T-helper 22 cell (primary cell): ENCODE measurements at places on chromosomes 4 and X.

GRCh38 chrX:132009350-132009749, 13.8 kb upstream of the STK26 start:
- DNase-seq, result no peak

- no peak for DNase-seq
Observed at GRCh38 chr4:151418385-151418784, 9.4 kb downstream of the FHIP1A start.

DNA sequence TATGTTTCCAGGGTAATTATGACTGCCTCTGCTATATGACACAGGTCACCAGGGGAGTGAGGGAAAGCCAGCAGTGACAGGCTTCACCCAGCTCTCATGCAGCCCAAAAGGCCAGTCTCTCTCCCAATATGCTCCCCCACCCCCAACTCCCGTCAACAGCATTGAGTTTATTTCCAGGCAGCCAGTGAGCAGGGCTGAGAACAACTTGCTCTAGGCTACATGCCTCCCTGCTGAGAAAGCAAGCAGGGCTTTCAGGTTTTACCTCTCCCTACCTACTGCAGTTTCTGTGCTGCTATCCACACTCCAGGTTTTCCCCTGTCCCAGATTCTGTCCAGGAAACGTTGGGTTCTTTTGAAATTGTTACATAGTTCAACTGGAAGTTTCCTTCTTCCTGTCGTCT, 291.4 kb downstream of the PABPC4L start:
- no peak for DNase-seq

DNA sequence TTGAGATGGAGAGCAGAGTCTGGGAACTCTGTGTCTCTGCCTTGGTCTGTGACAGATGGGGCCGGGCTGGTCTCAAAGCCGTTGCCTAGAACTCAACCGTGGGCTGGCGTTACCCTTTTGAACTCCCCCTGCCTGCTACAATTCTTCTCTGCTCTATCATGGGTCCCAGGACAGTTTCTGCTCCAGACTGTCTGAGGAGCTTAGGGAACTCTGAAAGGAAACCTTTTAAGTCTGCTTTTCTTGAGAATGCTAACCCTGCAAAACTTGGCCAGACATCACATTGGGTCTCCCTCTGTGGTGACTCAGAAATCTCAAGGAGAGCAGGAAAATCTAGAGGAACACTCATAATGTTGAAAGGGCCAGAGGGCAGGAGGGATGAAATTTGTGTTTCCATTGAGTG, 240.6 kb downstream of the CBR4 start:
- DNase-seq, result no peak

DNA sequence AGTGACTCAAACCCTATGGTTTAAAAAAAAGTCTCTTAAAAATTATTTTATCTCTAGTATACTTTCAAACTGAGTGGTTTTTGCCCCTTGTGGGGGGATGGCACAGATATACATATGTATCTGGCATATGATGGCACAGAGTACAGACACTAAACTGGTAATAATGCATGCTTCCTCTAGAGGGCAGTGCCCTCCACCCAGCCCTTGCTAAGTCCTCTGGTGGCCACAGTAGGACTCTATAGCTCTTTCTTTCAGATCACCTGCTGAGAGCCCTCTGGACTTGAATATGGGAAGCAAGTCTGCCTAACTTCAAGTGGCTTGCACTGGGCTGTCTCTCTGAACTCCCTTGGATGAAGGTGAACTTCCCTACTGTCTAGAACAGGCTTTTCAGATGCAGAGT, 66.3 kb downstream of the TSPAN7 start:
- DNase-seq, result no peak

DNA sequence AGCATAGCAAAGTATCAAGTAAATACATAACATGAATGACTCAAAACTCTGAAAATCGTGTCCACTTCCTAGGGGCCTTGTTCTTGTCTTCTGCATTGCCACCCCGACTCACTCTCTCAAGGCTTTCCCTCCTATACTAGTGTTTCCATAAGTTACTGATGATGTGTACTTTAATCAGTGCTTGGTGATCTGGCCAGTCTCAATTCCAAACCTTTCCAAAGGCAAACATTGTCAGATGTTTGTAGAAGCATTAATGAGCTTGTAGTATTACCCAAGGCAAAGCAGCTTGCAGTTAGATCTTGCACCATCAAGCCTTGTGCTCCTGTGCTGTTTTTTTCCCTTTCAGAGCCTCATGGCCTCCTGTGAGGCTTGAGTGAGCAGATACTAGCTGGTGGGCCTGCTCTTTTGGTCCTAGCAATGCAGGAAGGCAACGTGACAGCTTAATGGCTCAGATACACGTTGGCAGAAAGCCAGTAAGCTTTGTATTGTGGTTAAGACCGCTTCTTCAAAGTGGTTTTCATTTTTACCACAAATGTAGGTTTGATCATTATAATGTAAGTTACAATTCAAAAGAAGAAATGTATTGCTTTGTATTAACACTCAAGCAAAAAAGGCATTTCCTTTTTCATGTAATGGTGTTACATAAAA, 51.8 kb downstream of the RBPJ start:
- peak; percentile 23 for DNase-seq

GRCh38 chr4:157803845-157804521, 368.8 kb downstream of the GASK1B start:
- no peak for DNase-seq

DNA sequence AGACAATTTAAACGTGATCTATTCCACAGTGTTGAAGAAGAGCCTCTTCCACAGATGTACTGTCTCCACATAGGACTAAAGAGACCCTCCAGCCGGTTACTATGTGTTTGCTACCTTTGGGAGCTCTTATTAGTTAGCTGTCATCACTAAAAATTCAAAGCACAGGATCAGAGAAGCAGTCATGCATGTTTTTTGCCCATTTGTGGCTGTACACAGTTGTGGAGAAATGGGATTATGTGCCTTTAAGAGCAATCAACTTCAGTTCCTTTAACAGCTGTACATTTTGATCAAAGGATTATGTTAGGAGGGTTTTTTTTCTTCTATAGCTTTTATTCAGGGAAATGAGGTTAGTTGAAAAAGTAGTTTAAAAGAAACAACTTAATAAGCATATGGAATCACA, 149.0 kb upstream of the SPOCK3 start:
- no peak for DNase-seq
